ENCODE measurements at places on chromosomes 3 and 15.
A peak's percentile ranks its signal among the peaks of the same experiment; 100 is the strongest.

DNA sequence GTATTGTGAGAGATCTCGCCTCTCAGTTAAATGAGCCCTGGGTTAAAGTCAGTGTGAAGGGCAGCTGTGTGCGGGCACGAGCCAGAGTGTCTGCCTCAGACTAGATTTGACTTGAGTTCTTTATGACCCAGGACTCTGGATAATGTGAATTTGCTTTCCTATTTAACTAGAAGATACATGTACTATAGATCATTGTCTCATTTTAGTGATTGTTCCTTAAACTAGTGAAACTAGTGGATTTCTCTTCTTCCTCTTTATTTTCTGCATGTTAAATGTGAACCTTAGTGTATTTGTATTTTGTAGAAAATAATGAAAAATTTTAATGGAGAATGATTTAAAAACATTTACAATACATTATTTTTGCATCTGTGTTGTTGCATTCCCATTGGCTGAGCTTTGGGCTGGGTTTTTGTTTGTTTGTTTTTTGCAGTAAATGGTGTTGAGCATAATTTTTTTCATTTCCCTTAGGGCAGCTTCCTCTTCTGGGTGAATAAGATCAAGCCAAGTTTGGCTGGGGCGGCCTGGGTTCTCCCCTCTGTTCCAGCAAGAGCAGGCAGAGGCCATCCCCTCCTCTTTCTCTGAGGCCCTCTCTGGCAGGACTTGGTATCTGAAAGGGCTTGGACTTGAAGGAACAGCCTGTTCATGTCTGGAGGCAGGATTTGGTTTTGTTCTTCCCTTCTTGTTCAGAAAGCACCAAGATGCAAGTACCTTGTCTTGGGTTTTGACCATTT lies 15.0 kb downstream of the GCSAM start:
- no peak for DNase-seq

- DNase-seq, result no peak
Measured at GRCh38 chr3:176562331-176562730, 635.0 kb downstream of the TBL1XR1 start.

DNA sequence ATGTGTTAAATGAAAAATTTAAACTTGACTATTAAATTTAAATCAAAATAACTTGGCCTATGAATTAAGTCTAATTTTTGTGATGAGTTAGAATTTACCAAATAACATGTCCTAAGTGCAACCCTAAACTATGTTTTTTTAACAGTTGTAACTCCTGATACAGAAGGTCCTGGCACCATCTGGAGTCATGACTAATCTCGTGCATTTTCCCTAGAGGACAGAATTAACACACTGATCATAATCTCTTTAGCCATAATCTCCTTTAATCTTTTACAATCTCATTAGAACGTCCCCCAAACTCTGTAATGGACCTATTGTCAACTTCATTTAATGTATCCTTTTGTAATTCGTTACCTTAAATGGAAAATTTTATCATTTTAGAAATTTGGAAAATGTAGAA lies 100.6 kb downstream of the SUCNR1 start:
- DNase-seq, result no peak

GRCh38 chr3:176650478-176650877 lies 546.8 kb downstream of the TBL1XR1 start:
- DNase-seq, result no peak

- peak; percentile 75 for DNase-seq
Measured at GRCh38 chr3:138594150-138594934, at the start of gene CEP70. CEP70 (minus strand) TSS chr3:138594260; CDS start chr3:138572927, 21,333 bp downstream.

GRCh38 chr15:41503669-41504010 lies 10.0 kb downstream of the ITPKA start:
- no peak for DNase-seq

DNA sequence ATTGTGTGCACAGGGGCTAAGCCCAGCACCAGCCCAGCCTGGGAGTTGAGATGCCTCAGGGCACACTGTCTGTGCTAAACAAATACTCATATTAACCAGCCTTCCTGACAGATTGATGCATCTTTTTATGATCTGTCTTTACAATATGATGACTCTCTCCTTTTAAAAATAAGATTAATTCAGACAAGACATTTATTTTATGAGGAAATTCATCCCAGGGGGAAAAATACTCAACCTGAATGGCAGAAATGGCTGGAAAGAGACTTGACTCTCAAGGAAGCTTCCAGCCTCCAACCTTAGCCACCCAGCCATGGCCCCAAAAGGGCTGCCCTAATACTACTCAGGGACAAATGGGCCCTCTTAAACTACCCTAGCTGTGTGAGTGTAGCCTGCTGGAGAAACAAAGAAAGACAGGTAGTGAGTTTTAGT lies 46.9 kb downstream of the NOX5 start:
- no peak for DNase-seq

- no peak for DNase-seq
Measured at GRCh38 chr3:98449606-98450193, 13.3 kb upstream of the OR5K1 start.

DNA sequence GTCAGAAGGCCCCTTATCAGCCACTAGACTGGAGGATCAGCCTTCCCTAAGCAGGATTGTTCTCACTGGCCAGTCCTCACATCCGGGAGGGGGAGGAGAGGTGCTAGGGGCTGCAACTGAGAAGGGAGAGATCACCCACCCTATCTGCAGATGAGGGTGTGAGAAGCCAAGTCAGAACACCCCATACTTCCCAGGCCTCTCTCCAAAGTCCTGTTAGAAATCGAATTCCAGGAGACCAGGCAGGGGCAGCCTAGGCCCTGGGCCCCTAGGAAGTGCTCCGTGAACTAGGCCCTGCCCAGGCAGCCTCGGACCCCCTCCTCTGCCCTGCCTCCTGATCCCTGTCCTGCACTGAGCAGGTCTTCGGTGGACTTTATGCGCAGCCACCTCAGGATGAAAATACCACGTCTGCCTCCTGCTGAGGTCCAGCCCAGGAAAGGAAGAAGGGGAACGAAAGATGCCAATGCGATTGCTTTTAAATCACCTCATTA lies 933 bp downstream of the DZIP1L start:
- no peak for DNase-seq

DNA sequence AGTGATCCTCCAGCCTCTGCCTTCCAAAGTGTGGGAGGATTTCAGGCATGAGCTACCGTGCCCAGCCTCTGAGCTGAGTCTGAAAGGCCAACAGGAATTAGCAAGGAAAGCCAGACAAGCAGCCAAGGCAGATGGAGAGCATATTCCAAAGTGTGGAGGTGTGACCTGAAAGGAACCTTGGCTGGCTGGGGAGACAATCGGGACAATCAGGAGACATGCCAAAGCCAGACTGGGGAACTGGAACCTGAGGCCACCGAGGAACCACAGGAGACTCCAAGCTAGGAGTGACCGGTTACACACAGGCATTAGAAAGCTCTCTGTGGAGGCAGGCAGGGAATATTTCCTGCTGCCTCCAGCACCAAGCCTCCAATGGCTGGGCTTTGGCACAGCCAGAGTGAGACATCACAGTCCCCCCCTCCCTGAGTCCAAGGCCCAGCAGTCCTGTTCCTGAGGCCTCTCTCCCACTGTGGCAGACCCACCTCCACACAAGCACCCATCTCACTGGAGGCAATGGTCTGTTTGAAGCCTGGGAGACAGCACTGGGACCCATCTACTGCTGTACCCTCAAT lies 4.5 kb upstream of the C15orf39 start:
- no peak for DNase-seq

DNA sequence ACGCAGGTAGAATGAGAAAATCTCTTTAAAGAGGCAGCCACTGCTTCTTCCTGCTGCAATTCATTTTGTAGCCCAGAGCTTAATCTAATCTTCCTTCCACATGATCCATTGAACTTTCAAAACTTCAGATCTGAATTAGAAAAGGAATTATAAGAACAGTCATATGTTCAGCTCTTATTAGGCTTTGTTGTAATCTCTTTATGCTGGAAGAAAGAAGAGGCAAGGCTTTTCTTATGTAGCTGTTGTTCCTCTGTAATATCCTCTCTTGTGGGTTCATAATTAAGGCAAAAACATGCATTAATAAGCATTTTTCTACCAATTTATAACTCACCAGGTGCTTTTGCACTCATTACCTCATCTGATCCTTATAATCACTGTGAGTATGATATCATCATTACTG lies 634.9 kb upstream of the CFAP20DC start:
- no peak for DNase-seq

DNA sequence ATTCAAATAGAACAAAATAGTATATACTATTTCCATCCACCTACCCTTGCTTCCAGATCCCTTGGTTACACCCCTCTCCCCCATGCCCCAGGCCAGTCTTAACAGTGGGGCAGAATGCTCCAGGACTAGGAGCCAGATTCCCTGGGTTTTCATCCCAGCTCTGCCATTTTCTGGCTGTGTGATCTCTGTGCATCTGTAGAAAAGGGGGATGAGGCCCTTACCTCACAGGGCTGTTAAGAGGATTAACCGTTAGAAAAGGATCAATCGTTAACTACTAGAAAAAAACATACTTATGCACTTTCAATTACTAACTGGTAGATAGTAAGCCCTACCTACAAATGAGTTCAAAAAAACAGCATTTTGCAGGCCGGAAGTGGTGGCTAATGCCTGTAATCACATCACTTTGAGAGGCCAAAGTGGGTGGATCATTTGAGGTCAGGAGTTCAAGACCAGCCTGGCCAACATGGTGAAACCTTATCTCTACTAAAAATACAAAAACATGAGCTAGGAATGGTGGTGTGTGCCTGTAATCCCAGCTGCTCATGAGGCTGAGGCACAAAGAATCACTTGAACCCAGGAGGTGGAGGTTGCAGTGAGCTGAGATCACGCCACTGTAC lies 11.7 kb downstream of the EBLN2 start:
- DNase-seq, result no peak

GRCh38 chr3:47070770-47071169 lies 91.3 kb downstream of the NBEAL2 start:
- DNase-seq, result no peak

DNA sequence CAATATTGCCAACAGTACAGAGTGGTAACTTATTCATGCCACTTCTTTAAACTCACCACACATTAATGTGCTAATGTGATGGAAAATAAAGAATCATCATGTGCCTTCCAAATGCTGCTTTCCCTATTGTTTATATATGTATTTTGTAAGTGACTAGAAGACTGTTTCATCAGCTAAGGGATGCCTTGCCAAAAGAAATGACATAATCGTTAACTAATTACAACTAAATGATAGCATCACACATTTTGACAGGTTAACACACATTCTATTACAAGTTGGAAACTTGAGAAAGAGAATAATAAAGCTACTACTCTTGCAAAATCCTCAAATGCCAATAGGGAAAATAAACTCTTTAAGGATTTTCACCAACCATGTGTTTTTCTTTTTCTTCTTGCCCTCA lies 329.9 kb upstream of the AGTR1 start:
- DNase-seq, result no peak

DNA sequence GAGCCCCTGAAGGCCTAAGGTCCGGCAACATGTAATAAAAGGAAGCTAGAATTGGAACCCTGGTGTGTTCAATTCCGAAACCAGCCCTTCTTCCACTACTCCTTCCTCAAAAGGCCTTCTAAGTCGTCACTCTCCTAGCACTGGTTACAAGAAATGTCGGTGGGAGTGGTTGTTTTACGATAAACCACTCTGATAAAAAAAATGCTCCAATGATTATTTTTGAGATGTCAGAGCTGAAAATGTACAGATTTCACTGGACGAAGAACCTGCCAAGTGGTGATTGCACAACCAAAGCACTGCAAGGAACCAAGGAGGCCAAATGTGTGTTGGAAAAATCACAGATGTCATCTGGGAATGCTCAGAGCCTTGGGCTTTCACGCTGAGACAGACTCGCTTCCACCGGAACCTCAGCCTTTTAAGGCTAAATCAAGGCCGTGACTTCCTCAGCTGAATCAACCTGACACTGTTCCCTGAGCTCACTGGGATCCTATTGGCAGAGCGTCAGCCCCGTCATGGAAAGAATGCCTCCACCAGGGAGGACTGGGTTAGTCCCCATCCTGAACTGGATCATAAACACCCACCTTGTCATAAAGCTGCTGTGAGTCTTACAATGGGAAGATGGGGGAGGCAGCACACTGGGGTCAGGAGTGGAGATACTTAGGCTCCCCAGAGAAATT lies 108.1 kb upstream of the THBS1 start:
- peak; percentile 95 for DNase-seq

GRCh38 chr3:141114816-141115460 lies 63.8 kb downstream of the SPSB4 start:
- no peak for DNase-seq
